Daoy (cell line): ENCODE measurements at places on chromosomes 3 and 15. TPM values are rescaled to one million over a fixed set of nuclear protein-coding genes. Genes with fewer than 3 reads are reported as not detected.

The ANKUB1 gene
- total RNA-seq = not detected in 2 replicates

The SOX2 gene
- 3.1 and 4.3 TPM in 2 replicates for total RNA-seq

The ETV5 gene
- total RNA-seq = 48.0 and 53.0 TPM in 2 replicates

DNA sequence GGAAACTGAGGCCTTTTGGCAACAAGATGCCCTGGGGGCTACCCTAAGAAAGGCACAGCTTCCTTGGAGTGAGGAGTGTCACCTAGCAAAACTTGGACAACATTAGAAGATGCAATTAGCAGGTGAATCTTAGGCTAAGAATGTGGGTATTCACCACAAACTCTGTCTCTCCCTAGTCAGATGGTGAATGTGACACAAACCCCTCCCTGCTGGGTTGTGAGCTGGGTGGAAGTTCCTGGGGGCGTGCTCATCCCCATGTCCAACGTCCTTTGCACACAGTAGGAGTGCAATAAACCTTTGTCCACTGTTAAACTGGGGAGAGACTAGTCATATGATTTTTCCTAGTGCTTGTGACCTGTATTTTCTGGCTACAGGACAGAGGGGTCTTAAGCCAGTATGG, 67.1 kb upstream of the SH3GL3 start:
- peak; percentile 71 for DNase-seq
